ENCODE measurements at places on chromosomes 1 and 21. TPM values are rescaled to one million over a fixed set of nuclear protein-coding genes. Genes with fewer than 3 reads are reported as not detected.

CFAP410 gene
- 7.1 TPM for total RNA-seq

DEPDC1 gene
- total RNA-seq, result 8.8 TPM

DNA sequence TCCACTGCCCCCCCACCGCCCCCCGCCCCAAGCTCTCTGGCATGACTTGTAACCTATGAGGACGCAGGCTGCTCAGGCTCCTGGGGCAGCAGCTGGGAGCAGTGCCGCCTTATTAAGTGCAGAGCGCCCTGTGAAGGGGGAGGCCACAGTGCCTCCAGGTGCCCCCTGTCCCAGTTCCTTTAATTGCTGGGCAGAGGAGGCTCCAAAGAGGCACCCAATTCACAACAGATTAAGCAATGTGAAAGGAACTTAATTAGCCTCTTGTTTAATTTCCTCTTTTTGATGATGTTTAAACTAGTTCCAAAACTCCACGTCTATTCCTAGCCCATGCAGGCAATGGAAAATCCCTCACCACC, 3.0 kb downstream of the RXFP4 start:
- peak; percentile 37 for DNase-seq

DNA sequence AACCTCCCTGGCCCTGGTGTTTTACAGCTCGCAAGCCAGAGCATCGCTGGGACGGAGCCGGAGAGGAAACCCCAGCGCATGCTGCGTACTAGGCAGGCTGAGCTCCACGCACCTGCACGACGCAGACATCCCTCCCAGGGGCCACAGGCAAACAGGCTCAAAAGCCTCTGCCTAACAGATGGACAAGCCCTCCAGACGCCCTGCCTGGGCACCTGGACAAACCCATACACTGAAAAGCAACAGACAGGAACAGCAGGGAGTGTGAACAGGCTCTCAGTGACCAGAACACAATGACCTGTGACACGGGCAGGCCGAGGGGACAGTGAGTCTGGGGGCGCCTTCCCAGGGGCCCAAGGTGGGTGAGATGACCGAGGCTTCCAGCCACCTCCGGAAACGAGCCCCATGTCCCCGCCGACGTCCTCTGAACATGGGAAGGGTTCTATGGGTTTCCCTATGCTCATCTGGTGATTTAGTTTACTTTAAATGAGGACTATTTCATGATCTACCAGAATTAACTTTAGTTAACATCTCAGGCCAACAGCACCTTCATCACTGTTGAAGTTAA, 40.3 kb downstream of the NPHP4 start:
- DNase-seq, result no peak

- DNase-seq, result peak; percentile 91
These were observed 54.5 kb upstream of the RAP1A start for GRCh38 chr1:111565079-111565478.

GRCh38 chr1:77706321-77706720, 23.9 kb upstream of the ZZZ3 start:
- DNase-seq, result peak; percentile 12

DNA sequence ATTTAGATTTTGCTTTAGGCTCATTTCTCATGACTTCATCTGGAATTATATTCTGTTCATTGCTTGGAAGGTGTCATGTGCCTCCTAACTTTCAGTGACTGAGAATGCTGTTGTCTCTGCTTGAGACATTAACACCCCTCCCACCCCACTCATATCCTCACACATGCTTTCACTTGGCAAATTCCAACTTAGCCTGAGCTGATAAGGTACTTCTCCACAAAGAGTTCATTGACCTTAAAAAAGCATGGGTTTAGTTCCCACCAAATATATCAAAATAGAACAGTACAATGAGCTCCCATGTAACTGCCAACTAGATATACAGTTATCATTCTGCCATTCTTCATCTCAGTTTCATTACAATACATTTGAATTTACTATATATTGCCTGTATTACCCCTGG, 576.5 kb upstream of the ADGRL2 start:
- no peak for DNase-seq

GRCh38 chr1:244102468-244102867, 51.4 kb downstream of the ZBTB18 start:
- DNase-seq, result no peak

DNA sequence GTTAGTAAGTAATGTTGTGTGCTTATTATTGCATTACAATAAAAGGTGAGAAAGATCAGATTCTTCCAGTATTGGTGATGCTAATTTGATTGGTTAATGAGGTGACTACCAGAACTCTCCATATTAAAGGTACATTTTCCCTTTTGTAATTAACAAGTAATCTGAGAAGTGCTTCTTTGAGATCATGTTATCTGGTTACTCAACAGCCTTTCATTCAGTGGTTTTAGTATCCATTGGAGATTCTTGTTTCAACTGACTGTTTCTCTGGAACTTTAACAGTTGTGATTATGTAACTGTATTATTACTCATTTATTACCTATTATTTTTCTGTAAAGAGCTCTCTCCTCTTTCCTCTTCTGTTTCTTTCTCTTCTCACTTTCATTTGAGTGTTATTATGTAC, 86.7 kb downstream of the PEX14 start:
- DNase-seq, result peak; percentile 65

DNA sequence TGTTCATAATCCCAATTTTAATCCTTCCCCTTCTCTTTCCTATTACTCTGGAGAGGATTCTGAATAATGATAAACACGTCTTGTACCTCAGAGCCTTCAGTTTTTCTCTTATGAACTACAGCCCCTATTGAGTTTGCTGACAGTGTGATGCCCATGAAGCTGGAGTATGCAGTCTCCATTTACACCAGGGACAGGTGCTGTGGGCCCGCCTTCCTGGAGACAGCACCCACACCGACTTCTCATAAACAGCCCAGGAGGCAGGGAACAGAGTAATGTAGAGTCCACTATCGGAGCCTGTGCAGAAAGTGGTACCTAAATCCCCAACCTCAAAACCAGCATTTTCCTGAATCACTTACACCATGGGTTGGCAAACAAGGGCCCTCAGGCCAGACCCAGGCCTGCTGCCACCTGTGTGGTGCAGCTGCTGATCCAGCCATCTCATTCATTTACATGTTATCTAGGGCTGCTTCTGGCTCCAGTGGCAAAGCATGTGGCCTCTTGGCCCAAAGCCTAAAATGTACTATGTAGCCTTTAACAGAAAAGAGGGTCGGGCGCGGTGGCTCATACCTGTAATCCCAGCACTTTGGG, 95.1 kb upstream of the KRTAP19-8 start:
- no peak for DNase-seq

- no peak for DNase-seq
These were observed 130.0 kb upstream of the ZNHIT6 start for GRCh38 chr1:85838238-85838637.

- DNase-seq, result peak; percentile 82
These were observed 11.9 kb upstream of the PADI3 start for GRCh38 chr1:17236779-17237560.

DNA sequence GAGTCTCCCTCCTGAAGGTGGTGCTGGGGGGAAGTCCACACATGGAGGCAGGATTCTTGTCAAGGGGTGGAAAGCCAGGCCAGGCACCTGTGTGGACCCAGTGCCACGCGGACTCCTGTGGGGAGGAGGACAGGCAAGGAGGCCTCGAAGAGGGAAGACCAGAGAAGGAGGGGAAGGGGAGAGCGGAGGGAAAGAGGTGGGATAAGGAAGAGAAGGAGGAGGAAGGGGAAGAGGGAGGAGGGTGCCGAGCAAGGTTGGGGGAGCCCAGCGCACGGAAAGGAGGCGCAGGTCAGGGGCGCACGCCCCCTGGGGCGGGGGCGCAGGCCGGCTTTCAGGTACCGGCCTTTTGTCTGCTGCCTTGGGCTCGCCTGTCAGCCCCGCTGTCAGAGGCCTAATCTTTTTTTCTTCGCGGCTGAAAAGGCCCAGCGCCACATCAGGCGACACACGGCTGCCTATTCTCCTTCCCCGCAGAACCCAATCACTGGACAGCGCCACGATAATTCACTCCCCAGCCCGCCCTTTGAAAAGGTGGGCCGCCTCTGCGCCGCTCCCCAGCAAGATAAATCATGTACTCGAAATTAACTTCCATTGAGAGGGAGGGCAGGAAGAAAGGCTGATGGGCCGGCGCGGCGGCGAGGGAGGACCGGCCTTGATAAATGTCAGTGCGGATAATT, 42.5 kb downstream of the PRDM16 start:
- no peak for DNase-seq
